C1 segment of cervical spinal cord (tissue), 14 donors: ENCODE measurements at places on chromosomes 2 and 18.

GRCh38 chr2:198757069-198757468 lies 700.7 kb downstream of the SATB2 start:
- DNase-seq = no peak

GRCh38 chr2:207432453-207432852 lies 97.3 kb upstream of the CREB1 start:
- DNase-seq = no peak

GRCh38 chr2:106353676-106354075 lies 114.5 kb downstream of the RGPD3 start:
- DNase-seq = no peak

DNA sequence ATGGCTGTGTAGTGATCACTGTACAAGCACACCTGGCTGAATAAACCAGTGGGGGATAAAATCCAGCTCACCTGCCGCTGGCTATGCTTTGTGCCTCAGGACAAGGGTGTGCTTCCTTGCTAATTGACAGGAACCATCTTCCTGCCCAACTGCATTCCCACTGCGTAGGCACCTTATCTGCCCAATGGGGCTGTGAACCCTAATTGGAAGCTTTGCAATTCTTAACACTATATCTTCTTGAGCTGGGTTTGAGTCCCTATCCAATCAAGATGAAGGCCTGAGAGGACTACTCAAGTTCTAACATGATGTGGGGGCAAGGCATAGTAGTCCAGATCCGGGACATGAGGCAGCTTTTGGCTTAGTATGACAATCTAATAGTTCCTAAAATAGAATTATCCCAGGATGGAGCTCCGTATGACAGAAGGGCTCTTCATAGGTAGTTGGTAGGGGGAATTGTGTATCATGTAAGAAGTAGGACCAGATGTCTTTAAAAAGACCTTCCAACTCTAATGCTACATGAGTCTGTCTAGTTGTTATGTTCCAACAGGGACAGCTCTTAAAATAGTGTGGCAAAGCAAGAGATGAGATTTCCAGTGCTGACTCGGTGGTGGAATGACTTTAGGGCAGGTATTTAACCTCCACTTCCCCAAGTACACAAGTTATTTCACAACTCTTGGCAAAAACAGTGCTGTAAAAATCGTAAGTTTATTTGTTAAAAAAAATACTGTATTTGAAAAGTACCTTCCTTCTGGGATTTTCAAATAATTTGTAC lies 2.3 kb upstream of the TMEM150A start:
- DNase-seq = no peak

- no peak for DNase-seq
Observed at GRCh38 chr2:3692375-3692774, 11.0 kb upstream of the DCDC2C start.

GRCh38 chr18:43847164-43848091 lies 570.1 kb upstream of the SYT4 start:
- DNase-seq = no peak
